ENCODE measurements at places on chromosomes 6 and 20.

DNA sequence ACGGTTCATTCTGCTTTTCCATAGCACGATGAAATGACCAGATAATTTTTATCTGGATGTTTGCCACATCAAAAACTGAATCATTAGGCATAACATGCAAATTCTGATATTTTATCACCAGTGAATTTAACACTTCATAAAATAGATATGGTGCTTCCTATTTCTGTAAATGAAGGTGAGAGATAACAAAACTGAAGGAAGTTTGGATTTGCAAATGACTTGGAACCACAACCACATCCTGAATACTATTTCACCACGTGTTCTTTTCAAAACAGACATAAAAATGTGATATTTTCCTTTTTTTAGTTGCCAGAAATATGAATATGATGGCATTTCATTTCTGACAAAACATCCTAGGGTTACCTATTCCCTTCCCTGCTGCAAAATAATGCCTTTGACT lies 146.1 kb downstream of the EDN1 start:
- DNase-seq, result no peak

GRCh38 chr6:79548304-79548703 lies 11.1 kb upstream of the LCA5 start:
- no peak for DNase-seq

DNA sequence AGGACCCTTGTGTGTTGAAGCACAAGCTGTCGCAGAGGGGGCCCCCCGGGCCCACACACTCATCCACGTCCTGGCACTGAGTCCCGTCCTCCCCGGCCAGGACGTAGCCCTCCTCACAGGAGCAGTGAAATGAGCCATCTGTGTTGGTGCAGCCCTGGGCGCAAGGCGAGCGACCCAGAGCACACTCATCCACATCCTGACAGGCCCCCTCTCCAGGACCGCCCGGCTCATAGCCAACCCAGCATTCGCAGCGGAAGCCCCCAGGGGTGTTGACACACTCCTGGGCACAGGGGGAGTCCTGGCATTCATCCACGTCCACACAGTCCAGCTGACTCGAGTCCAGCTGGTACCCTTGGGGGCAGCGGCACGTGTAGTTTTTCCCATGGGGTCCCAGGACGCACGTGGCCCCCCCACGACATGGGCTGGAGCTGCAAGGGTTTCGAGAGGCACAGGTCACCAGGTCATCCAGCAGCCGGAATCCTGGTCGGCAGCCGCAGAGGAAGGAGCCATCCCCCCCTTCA lies 1.2 kb downstream of the CD93 start:
- DNase-seq, result no peak

- DNase-seq, result no peak
Measured at GRCh38 chr6:147282566-147282959, 78.3 kb downstream of the STXBP5 start.

DNA sequence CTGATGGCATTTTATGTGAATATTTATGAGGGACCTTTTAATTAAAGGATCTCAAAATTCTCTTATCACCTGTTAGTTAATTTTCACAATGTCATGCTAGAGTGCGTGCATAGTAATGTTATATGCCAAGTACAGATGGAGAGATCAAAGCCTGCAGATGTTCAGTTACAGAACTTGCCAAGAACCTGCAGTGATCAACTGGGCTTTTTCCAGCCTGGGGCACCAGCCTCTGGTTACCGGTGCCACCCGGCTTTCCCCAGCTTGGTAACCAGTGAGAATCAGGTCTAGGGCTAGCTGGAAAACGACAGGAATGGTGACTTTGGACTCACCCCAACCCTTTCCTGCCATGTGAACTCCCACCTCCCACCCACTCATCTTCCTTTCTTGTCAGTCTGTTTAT lies 91.8 kb downstream of the CAP2 start:
- DNase-seq, result no peak

DNA sequence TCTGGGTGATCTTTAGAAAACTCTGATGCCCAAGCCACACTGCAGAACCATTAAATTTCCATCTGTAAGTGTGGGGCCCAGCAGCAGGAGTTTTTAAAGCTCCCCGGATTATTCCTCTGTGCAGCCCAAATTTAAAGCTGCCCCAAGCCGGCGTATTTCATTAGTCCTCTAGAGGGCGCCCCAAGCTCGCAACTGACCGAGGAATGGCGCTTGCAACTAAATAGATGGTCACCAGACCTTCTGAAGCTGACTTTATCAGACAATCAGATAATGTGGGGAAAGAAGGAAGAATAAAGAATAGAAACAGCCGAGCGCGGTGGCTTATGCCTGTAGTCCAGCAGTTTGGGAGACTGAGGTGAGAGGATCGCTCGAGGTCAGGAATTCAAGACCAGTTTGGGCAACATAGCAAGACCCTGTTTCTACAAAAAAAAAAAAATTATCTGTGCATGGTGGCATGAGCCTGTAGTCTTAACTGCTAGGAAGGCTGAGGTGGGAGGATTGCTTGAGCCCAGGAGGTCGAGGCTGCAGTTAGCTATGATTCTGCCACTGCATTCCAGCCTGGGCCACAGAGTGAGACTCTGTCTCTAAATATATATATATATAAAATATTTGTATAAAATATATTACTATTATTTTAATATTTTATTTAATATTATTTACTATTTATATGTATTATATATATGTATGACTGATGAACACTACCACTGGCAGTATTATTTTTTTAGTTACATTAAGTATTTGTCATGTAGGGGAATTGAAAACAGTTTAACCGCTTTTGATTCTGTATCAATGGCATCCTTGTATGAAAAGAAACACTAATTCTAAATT lies 56.0 kb downstream of the OTOR start:
- DNase-seq, result peak; percentile 72

DNA sequence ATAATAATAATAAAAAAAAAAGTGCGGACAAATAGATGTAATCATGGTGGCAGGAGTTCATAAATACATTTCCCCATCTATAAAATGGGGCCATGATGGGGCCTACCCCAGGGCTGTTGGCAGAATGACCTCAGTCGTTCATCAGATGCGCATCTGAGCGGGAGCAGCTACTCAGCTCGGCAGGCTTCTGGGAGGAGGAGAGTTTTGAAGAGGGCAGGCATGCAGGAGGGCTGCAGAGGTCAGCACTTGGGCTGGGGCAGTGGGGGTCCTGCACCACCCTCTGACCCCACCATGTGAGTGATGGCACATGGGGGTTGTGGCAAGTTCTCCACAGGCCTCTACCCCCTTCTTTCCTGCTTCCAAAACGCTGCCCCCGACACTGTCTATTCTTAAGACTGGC lies 373.5 kb downstream of the ZFAND3 start:
- DNase-seq, result no peak

DNA sequence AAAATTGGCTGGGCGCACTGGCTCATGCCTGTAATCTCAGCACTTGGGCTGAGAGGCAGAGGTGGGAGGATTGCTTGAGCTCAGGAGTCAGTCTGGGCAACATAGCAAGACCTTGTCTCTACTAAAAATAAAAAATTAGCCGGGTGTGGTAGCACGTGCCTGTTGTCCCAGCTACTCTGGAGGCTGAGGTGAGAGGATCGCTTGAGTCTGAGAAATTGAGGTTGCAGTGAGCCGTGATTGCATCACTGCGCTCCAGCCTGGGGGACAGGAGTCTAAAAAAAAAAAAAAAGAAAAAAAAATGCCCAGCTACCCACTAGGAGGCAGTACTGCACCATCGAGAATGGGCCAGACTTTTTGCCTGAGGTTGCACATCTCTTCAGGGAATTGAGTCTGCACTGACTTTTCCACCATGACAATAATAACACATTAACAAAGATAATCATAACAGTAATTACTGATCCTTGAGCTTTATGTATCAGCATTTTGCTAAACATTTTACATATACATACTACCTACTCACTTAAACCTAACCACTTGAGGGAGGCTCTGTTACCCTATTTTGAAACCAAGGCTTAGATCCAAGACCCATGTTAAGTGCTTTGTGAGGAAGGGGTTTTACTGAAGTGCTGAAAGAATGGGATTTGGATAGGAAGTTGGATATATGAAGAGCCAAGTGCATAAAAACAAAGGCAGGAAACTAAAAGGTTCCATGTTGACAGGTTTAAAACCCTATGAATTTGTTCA lies 21.0 kb downstream of the SRSF3 start:
- DNase-seq, result peak; percentile 79

- DNase-seq, result no peak
Measured at GRCh38 chr6:149897015-149897697, 757 bp downstream of the RAET1E start.

DNA sequence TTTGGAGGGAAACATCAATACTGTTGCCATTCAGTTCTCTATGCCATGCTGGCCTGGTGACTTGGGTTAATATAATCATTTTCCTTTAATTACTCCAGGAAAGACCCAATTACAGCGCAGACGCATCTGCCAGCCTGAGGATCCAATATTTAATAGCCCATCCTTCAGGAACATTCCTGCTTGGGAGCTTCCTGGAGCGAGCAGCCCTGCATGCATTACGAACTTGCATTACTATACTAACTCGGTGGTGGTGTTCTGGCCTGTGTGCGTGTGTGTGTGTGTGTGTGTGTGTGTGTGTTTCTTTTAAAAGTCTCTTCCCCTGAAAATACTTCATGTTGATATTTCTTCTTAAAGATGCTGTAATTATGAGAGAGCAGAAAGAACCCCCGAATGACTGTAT lies 26.5 kb downstream of the PMEPA1 start:
- no peak for DNase-seq

DNA sequence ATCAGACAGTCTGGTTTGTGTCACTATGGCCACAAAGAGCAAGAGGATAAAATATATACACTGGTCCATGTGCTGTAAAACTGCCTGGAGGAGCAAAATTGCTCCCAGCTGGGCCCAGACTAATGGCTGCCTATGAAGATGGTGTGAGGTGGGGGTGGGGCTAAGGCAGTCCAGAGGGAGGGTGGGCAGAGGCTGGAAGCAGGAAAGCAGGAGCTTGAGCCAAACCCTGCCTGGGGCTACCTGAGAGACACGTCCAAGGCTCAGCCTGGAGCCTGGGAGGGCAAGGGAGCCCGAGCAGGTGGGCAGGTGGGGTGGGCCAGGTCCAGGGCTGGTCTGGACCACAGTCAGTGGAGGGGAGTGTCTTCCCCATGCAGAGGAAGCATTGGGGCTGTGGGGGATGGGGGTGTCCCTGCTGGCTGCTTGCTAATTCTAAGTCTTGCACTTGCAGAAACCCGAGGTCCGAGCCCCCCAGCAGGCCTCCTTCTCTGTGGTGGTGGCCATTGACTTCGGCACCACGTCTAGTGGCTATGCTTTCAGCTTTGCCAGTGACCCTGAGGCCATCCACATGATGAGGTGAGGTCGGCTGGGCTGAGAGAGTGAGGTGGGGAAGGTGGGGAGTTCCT lies 9.5 kb downstream of the HSPA12B start:
- no peak for DNase-seq

DNA sequence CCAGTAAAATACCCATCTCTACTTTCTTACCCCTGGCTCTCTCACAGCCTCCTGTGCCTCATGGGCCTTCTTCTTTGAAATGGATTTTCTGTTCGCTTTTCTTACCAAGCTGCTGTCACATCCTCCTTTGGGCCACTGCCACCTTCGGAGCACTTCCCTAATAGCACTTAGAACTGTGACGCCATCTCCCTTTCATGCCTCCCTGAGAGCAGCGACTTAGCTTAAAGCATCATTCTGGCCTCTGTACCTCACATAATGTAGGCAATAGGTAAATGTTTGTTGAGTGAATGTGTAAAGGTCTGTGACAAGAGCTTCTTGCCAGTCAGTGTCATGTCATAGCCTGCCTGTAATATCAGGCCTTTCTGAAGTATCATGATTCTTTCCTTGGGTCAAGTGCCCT lies 78.8 kb downstream of the ADGRG6 start:
- peak; percentile 70 for DNase-seq

DNA sequence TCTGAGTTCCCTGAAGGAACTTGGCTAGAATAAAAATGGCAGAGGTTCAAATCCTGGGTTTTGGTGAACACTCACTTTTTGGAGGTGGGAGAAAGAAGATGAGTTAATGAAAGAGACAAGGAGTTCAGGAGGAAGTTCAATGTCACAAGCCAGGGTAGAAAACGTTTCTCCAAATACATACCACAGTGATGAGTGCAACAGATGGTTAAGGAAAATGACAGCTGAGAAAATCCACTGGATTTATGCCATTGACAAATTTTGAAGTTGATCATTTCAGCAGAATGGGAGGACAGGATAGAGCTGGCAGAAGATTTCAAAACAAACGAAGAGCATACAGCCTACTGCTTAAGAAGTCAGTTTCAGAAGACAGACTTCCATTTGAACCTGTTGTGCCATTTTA lies 122.7 kb downstream of the GFRAL start:
- DNase-seq, result no peak

- DNase-seq, result peak; percentile 22
Measured at GRCh38 chr6:117555262-117555849, 47.0 kb downstream of the GOPC start.

GRCh38 chr6:56875961-56876360 lies 78.9 kb upstream of the BEND6 start:
- DNase-seq, result no peak
